ENCODE measurements at places on chromosomes 12 and 14.

GRCh38 chr12:96698965-96699364 lies 208.1 kb upstream of the NEDD1 start:
- DNase-seq = no peak

- DNase-seq = no peak
Observed at GRCh38 chr12:39935839-39936238, 170.0 kb downstream of the SLC2A13 start.

GRCh38 chr12:4786795-4787194 lies 66.6 kb downstream of the GALNT8 start:
- DNase-seq = no peak

- DNase-seq = no peak
Observed at GRCh38 chr14:66043921-66044320, 442.2 kb upstream of the CCDC196 start.

DNA sequence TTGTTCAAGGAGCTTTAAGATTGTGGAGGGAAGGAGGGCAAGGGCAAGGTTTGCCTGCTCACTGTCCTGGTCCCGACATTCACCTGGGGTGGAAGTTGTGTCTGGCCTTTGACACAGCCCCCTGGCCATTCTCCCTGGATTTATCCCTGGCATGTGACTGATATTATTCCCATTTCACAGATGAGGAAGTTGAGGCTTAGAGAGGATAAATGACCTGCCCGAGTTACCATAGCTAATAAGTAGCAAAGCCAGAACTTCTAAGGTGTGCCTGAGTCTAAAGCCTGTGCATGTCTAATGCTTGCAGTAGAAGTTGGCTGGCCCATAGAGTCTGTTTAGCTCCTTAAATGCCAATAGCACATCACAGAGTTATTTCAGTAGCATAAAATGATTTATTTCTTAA lies 720 bp upstream of the FGF6 start:
- DNase-seq = no peak

DNA sequence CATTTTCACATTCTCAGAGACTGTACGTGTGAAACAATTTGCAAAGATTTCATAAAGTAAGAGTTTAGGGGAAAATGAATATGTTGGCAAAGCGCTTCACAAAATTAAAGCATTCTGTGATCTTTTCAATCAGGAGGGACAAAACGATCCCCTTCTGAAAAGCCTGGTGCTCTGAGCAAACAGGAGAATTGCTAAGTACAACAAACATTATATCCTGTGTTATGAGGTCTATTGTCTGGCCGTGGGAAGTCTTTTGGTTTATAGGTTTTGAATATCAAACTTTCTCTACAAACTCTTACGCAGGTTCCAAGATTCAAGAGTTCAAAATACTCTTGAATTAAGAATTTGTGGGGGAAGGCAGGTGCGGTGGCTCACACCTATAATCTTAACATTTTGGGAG lies 7.2 kb upstream of the FOXN3 start:
- no peak for DNase-seq

DNA sequence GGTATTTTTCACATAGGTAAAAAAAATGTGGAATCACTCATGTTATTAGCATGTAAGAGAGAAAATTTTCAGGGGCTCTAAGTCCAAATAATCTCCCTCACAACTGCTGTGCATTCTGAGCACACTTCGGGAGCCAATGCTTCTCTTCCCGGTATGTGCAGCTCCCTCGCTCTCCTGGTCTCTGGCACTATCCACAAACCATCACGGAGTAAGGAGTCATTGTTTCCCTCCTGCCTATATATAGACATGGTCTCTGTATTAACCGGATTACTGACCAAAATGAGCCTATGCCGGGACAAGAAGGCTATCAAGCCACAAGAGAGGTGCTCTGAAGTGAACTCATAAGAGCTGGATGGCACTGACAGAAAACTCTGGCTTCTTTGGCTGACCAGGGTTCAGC lies 13.4 kb downstream of the HECTD4 start:
- no peak for DNase-seq

DNA sequence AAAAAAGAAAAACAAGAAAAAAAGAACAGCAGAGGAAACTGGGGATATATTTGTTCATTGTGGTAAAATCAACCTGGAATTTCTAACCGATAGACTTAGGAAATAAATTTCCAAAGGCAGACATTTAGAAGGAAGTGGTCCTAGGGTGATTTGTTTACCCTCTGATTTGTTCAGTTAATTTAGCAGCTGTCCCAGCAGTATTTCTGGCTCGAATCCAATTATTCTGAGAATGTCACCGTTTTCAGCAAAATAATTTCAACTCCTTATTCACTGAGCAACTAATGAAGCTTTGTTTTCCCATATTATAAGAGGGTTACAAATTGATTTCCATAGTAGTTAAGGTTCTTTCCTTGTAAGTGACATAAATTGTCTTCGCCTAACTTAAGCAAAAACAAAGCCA lies 285.2 kb upstream of the SYT10 start:
- no peak for DNase-seq

DNA sequence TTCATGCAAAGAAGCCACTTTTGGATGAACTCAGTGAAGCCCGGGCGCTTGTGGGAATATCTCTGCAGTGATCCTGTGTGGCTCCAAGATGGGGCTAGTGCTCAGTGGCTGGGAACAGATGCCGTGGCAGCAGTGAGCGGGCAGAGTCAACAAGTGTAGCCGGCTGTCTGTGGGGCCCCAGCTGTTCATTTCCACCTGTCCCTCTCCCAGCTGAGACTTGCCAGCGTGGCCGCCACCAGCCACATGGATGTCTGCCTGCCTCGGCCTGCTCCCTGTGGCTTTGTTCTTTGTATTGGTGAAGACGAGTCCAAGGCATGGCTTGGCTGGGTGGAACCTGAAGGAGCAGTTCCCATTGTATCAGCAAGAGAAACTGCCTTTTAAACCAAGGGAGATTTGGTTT lies 77.3 kb downstream of the NOS1 start:
- DNase-seq = no peak

GRCh38 chr12:127711108-127711507 lies 555.9 kb upstream of the TMEM132C start:
- peak; percentile 3 for DNase-seq

DNA sequence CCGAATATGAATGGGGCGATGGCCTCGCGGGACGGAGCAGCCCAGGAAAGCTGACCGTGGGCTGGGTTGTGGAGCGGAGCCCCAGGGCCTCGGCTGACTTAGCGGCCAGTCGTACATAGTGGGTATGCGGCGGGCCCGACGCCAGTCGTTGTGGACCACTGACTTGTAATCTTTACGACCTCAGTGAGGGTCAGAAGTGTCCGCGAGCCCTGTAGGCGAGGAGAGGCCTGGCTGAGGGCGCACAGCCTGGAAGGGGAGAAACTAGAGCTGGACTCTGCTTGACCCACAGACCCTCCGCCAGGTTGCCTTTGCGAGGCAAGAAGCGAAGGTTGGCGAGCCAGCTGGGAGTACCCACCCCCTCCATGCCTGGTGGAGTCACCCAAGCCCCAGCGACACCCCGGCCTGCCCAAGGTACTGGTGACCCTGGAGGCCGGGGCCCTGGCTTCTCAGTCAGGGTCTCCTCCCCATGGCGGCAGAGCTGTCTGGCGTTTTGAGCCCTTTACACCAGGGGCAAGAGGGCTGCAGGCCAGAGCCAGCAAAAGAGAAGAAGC lies 15.6 kb upstream of the DYNC1H1 start:
- DNase-seq = no peak

GRCh38 chr12:123621101-123621500 lies 12.4 kb downstream of the EIF2B1 start:
- no peak for DNase-seq

DNA sequence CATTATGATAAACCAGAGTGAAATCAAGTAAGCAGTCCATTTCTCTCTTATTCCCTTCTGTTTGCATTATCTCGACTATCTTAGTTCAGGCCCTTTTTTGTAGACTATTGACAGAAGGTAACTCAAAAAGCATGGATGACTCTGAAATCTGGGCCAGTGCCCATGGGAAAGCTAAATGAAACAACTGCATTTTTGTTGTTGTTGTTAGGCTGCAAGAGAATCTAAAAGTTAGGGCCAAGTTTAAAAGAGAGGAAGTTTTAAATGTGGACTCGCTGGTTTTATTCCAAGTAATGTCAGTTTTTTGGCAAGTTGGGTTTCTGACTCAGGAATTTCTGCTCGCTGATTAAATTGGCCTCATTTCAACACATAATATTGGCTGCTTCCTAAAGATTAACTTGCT lies 201.1 kb downstream of the PIK3C2G start:
- no peak for DNase-seq
